ENCODE measurements at places on chromosomes 2 and 18. TPM values are rescaled to one million over a fixed set of nuclear protein-coding genes. Genes with fewer than 3 reads are reported as not detected.

DNA sequence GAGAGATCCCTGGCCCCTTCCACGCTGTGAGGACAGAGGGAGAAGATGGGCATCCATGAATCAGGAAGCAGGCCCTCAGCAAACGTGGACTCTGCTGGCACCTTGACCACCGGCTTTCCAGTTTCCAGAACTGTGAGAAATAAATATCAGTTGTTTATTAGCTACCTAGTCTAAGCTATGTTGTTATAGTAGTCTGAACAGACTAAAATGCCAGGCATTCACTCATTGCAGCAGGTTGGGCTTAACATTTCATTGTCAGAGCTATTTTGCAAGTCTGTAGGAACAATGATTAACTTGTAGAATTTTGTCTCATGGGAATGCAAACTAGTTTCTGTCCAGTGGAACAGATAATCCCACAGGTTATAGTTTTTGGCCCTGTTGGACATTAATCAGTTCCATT, 24.8 kb upstream of the TBC1D8 start:
- DNase-seq = no peak

TCF7L1 gene
- 3.3 TPM for total RNA-seq

- no peak for DNase-seq
Observed at GRCh38 chr2:231133365-231134099, 8.7 kb upstream of the HTR2B start.

ST6GAL2 gene
- 0.06 TPM for total RNA-seq

TAF1B gene
- 19.1 TPM for total RNA-seq

GRCh38 chr18:45277908-45278307, 337.4 kb upstream of the SLC14A2 start:
- DNase-seq = no peak

- no peak for DNase-seq
Observed at GRCh38 chr18:78927616-78928015, 52.0 kb upstream of the SALL3 start.

CRYBA2 gene
- total RNA-seq = not detected

DNA sequence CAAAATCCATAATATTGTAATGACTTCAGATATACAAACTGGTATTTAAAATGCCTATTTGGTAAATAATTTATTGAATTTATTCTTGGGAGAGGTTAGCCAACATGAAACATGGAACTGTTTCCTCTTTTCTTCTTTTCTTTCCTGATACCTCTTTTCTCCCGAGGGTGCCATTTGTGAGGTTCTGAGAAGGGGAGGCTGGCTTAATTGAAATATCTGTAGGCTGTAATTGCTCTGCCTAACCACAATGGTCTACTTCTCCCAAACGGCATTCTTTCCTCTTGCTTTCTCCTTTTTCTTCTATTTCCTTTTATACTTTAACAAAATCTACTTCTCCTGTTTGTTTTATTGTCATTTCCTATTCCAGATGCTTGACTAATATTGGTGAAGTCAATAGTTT, 114.9 kb downstream of the TCF4 start:
- no peak for DNase-seq

DNA sequence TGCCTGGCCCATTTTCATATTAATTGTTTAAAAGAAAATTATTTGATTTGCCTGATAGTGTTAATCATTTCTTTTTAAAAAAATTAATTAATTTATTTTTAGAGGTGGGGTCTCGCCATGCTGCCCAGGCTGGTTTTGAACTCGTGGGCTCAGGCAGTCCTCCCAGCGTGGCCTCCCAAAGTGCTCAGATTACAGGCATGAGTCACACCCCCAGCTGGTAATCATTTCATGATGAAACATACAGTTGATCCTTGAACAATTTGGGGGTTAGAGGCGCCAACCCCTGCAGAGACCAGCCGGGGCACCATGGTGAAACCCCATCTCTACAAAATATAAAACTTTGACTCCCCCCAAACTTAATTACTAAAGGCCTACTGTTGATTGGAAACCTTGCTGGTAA, 7.9 kb downstream of the GPN1 start:
- no peak for DNase-seq

Measured in spleen (tissue), 13 donors.